Pericardium fibroblast (primary cell): ENCODE measurements at places on chromosomes 16 and 17. TPM values are rescaled to one million over a fixed set of nuclear protein-coding genes. Genes with fewer than 3 reads are reported as not detected.

CNP gene
- 62.6 and 69.4 TPM in 2 replicates for total RNA-seq

ZFHX3 gene
- 4.0 and 5.4 TPM in 2 replicates for total RNA-seq

SLFN14 gene
- not detected in 2 replicates for total RNA-seq

CHST5 gene
- total RNA-seq, result not detected in 2 replicates

OR1A1 gene
- not detected in 2 replicates for total RNA-seq

CD300E gene
- total RNA-seq, result not detected in 2 replicates

TPSAB1 gene
- total RNA-seq, result not detected in 2 replicates

LITAFD gene
- total RNA-seq, result not detected in 2 replicates

C16orf54 gene
- not detected in 2 replicates for total RNA-seq

GPRC5B gene
- 16.4 and 28.4 TPM in 2 replicates for total RNA-seq

C16orf46 gene
- 0.12 TPM in 1 of 2 replicates, not detected in the other for total RNA-seq

AOC3 gene
- total RNA-seq, result 2.3 and 2.6 TPM in 2 replicates

MYH8 gene
- 4.1 TPM in 1 of 2 replicates, not detected in the other for total RNA-seq
